Activated CD8-positive, alpha-beta T cell treated with anti-CD3 and anti-CD28 coated beads, Interleukin-2, amount 10 ng/mL, durations not matched to agents 7 days and 5 days (primary cell): ENCODE measurements at places on chromosomes 3 and 15. TPM values are rescaled to one million over a fixed set of nuclear protein-coding genes. Genes with fewer than 3 reads are reported as not detected.

DNA sequence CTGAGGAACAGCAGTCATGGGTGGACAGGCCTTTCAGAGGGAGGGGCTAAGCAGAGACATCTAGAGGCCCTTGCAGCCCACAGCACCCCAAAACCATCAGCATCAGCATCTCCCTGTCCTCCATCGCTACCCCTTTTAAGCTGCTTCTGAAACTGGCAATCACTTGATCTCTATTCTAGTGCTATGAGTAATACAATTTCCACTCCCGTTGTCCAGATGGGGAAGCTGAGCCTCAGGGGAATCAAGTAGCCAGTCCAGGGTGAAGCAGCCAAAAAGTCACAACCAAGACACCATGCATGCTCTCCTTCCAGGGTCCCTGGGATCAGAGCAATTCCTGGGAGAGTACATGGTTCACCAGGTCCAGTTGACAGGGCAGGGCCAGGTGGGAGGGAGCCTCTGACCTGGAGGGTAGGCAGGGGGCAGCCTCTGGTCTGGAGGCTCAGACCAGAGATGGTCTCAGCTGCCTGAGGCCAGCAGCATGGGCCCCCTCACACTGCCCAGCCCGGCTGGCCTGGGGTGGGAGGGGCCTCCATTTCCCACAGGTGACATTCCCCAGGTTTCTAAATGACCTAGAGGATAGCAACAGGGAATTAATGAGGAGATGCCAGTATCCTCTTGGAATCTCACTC, 30.0 kb downstream of the KLHL25 start:
- no peak for DNase-seq

The CAPN3 gene
- total RNA-seq: 2.9 TPM

DNA sequence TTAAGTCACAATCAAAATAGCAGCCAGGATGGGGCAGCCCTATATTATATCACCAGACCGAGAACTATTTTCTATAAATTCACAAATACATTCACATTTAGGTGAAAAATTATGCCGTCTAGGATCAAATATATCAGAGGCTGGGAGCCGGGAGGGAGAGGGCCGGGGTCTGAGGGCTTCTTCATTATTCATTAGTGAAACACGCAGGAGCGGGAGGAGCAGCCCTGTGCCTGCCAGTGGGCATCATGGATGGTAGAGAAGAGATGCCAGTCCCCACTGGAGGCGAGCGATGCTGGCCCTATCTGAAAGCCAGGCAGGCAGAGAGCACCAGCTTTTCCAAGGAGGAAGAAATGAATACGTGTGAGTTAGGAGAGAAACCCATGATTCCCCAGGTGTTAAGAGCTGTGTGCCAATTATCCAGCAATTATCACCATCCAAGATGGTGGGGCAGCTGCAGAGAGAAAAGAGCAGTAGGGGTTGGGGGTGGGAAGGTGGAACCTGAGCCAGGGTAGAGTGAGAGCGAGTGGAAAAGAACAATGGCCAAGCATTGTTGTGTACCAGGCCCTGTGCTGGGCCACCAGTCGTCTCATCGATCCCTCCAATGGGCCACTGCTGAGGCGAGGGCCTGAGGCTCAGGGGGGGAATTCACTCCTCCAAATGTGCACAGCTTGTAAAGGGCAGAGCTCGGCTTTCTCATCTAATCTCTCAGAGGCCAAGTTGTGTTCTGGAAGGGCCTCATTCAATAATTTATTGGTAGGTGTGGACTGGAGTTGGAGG, 261.3 kb upstream of the TLE3 start:
- DNase-seq: no peak

DNA sequence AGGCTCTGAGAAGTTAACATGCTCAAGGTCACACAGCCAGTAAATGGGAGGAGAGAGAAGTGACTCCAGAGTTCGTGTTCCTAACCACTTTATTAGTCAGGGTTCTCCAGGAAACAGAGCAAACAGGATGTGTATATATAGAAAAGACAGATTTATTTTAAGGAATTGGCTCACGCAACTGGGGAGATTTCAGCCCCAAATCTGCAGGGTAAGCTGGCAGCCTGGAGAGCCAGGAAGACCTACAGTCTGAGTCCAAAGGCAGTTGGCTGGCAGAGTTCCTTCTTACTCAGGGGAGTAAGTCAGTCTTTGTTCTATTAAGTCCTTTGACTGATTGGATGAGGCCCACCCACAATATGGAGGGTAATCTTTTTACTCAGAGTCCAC, 118.2 kb upstream of the PROK2 start:
- no peak for DNase-seq

DNA sequence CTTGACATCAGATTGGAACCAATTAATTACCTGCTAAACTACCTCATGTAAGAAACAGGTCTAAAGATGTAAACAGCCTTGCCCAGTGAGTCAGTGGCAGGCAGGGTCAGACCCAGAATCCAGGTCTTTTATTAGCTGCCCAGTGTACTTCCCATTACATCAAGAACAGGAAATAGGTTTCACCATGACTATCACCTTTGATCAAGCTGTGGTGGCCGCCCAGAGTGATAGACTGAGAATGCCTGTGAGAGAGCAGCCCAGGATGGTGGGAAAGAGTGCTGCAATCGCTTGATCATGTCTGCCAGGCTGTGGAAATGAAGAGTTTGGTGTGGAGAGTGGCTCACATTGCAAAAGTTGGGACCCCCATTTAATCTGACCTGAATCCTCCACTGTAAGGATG, 61.3 kb upstream of the PIAS1 start:
- DNase-seq: no peak

The HCLS1 gene
- 280 TPM for total RNA-seq

GRCh38 chr3:60178931-60179653, 1072.2 kb downstream of the FHIT start:
- DNase-seq: no peak

- DNase-seq: no peak
Observed at GRCh38 chr15:66897971-66898370, 167.4 kb upstream of the SMAD3 start.

DNA sequence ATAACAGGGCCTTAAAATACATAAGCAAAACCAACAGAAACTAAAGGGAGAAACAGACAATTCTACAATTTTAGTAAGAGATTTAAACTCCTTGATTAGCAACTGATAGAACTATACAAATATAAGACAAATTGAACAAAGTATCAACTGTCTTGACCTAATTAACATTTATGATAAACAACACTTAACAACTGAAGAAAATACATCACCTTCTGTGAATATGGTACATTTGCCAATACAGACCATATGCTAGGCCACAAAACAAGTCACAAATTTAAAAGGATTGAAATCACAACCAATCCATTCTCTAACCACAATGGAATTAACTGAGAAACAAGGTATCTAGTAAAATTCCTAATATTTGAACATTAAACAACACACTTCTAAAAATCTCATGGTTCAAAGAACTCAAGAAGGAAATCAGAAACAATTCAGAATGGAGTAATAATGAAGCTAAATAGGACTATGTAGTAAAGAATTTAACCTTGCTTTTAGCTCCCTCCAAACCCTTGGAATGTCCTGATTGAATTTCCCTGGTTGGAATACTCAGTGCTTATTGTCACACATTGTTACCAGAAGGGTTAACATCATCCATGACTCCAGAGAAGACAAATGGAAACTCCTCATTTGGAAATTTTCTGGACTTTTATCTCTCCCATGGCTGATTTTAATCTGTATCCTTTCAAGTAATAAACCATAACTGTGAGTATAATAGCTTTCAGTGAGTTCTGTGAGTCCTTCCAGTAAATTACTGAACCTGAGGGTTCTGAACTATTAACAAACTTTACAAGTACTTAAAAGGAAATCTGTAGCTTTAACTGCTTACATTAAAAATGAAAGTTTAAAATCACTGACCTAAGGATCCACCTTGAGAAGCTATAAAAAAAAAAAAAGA, 88.8 kb downstream of the DLG1 start:
- no peak for DNase-seq

GRCh38 chr15:90022345-90022744, 21.2 kb downstream of the ZNF710 start:
- DNase-seq: no peak

GRCh38 chr3:46999516-47000197, 20.2 kb downstream of the NBEAL2 start:
- DNase-seq: no peak

DNA sequence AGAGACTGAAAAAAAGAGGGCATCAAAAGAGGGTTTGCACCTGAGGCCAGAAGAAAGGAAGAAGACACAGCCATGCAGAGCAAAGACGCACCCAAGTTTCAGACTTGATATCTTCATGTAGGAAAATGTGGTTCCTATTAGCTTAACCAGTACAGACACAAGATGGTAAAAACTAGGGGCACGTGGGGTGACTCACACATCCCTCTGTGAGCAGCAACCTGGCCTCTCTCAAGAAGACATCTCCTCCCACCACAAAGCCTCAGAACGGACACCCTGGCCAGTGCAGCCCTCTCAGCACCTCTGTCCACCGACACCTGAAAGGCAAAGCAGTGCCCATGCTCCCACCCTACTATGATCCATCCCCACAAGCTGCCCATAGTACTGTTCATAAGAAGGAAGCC, 33.3 kb downstream of the GLB1 start:
- DNase-seq: peak; percentile 78

The C3orf52 gene
- 2.3 TPM for total RNA-seq

DNA sequence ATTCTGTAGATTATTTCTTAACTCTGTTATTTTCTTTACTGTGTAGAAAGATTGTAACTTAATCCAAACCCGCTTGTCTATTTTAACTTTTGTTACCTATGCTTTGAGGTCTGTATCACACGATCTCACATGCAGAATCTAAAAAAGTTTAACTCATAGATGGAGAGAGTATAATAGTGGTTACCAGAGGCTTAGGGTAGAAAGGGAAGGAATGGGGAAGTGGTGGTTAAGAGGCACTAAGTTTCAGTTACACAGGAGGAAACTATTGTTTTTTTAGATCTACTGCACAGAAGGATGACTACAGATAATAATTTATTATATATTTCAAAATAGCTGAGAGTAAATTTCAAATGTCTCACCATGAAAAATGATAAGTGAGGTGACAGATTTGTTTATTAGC, 515.2 kb downstream of the RSL24D1 start:
- DNase-seq: no peak

GRCh38 chr3:60542995-60543394, 708.3 kb downstream of the FHIT start:
- no peak for DNase-seq

DNA sequence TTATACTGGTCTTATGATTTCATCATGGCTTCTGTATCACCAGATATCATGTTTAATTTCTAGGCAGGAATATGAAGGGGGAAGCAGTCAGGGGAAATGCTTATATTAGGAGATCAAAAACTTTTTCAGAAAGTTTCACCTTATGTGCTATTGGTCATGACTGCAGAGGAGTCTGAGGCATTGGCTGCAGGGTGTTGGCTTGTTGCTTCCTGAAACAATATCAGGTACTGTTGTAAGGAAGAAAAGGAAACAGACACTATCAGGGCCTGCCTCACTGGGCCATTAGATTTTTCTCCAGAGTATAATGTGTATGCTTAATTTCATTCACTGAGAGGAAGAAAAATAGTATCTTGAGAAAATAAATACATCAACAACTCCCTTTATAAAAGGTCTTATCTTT, 34.7 kb downstream of the LEKR1 start:
- no peak for DNase-seq

GRCh38 chr3:74301056-74301455, 313.4 kb downstream of the CNTN3 start:
- no peak for DNase-seq

The ILDR1 gene
- total RNA-seq: not detected

- no peak for DNase-seq
Observed at GRCh38 chr3:50264964-50265485, 3.9 kb upstream of the SEMA3B start.

- no peak for DNase-seq
Observed at GRCh38 chr3:39541917-39542329, 74.4 kb downstream of the MOBP start.

DNA sequence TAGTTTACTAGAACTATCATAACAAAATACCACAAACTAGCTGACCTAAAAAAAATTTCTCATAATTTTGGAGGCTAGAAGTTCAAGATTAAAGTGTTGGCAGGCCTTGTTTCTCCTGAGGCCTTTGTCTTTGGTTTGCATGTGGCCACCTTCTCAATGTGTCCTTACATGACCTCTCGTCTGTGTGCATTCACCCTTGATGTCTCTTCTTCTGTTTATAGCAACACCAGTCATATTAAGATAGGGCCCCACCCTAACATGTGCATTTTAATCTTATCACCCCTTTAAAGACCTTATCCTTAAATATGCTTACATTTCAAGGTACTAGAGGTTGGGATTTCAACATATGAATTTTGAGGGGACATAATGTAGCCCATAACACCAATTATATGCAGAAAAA, 177.0 kb downstream of the ZBBX start:
- no peak for DNase-seq

The C3orf22 gene
- not detected for total RNA-seq

The FYCO1 gene
- total RNA-seq: 16.6 TPM

GRCh38 chr3:12442654-12443501, 41.4 kb upstream of the TSEN2 start:
- DNase-seq: no peak

The ROPN1 gene
- total RNA-seq: not detected

GRCh38 chr3:78029775-78030174, 989.9 kb downstream of the ROBO2 start:
- no peak for DNase-seq

- DNase-seq: peak; percentile 54
Observed at GRCh38 chr3:40505599-40506462, at the start of gene ZNF620. ZNF620 (plus strand) TSS chr3:40506039; CDS start chr3:40506353, 314 bp downstream.

DNA sequence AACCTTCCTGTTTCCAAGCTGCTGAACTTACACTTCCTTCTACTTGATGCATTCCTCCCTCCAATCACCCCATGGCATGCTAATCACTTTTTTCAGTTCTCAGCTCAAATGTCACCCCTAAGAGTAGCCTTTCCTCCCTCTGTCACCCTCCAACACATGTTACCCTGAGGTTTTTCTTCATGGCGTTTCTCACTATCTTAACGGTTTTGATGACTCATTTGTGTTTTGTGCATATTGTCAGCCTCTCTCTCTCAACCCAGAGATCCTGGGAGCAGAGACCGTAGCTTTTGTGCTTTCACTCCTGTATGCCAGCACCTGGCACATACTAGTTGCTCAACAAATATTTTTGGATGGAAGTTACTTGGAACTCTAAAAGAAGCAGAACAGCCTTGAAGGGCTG, 24.5 kb downstream of the LRRC3B start:
- no peak for DNase-seq

The PROK2 gene
- total RNA-seq: 0.23 TPM

DNA sequence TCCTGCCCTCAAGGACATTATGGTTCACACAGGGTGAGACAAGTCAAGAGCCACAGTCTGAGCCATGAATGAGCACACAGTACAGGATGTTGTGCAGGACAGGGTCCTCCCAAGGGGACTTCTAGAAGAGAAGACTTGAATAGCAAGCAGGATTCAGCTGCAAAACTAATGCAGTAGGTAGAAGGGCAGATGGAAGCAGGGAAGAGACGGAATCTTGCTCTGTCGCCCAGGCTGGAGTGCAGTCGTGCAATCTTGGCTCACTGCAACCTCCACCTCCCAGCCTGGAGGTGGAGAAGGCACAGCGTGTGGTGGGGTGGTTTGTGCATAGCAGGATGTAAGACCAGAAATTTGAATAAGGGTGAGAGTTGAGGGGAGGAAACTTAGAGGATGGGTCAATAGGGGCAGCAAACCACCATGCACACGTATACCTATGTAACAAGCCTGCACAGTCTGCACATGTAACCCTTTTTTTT, 8.0 kb downstream of the BCL2L10 start:
- no peak for DNase-seq

- DNase-seq: no peak
Observed at GRCh38 chr3:39814007-39814406, 4.6 kb downstream of the MYRIP start.

GRCh38 chr3:72329354-72329753, 518.9 kb downstream of the SHQ1 start:
- no peak for DNase-seq

GRCh38 chr3:13105181-13105895, 32.1 kb upstream of the IQSEC1 start:
- no peak for DNase-seq
